IPS DF 6.9 (cell line): ENCODE measurements at places on chromosomes 3 and 15.

- no peak for DNase-seq
These were observed 244.0 kb downstream of the GABRG3 start for GRCh38 chr15:27214961-27215360.

DNA sequence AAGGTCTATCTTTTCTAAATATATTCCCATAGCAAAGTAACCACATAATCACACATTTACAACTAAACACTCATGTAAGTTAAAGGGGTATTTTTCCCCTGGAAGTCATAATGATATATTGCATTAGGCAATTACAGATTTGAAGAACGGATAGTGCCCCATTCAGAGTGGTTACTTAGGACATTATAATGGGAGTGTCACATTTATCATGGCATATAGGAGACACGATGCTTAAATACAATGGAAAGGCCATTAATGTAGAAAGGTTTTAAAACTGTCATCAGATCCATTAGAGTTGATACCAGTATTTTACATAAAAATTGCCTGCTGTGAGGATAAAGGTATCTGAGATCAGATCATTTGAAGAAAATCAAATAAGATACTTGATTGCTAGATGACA, 582.0 kb upstream of the SEMA6D start:
- DNase-seq: no peak

DNA sequence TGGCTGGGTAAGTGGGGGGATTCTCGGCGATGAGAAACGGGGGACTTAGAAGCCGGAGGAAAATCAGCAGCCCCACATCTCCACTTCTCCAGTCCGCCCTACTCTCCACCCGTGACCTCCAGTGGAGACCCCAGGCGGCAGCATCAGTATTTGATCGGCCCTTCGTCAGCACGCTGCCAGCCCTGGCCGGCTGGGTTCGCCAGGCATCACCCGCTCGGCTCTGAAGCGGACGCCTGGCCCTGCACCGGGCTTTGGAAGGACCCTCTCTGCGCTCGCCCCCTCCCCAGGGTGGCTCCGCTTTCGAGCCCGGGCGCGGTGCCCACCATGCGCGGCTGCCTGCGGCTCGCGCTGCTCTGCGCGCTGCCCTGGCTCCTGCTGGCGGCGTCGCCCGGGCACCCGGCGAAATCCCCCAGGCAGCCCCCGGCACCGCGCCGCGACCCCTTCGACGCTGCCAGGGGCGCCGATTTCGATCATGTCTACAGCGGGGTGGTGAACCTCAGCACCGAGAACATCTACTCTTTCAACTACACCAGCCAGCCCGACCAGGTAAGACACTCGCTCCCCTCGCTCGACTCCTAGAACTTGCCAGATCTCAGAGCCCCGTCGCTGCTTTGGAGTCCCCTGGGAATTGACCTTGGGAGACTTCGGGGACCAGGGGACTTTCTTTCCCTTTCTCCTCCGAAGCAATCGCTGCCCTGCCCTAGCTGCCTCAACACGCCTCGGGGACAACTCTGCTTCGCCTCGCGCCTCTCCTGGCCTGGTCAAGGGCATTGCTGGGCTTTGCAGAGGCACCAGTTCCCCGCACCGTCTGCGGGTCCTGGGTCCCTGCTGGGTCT, 561 bp downstream of the SIDT1 start:
- no peak for DNase-seq

GRCh38 chr3:192223815-192224214, 503.5 kb downstream of the FGF12 start:
- no peak for DNase-seq

- DNase-seq: no peak
These were observed 731.7 kb downstream of the SQOR start for GRCh38 chr15:46366360-46367007.

GRCh38 chr3:194928831-194929577, 243.3 kb downstream of the FAM43A start:
- peak; percentile 81 for DNase-seq

DNA sequence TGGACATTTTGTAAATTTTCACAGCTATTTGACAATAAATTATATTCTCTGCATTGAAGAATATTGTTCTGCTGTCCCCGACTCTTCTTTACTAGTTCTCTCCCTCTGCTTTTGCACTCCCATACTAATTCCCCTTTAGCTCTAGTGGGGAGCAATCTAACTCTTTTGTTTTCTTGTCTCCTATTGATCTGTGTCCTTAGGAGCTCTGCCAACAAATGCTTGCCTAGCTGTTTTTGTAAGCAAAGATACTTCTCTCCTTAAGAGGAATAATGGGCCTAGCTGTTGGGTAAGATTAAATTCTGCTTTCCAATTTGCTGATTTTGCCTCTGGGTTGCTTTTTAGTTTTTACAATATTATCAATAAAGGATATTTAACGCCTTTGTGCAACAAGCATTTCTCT, 17.7 kb downstream of the ADAMTSL3 start:
- no peak for DNase-seq

DNA sequence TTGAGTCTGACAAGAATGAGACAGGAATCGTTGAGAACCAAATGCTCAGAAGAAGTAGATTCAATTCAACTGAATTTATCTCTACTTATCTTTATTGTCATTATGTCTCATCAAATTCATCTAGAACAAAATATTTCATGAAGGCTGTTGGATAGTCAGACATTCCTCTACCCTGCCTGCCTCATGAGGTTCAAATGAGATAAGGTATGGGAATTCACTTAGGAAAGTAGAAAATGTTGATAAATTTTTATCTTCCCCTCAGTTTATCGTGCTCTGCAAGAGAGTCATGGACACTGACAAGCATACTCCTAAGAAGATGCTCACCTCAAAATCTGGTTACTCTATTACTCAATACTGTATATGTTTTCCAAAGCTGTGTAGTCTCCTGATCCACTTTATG, 149.7 kb upstream of the CDIN1 start:
- DNase-seq: no peak

- no peak for DNase-seq
These were observed 161.6 kb downstream of the GHSR start for GRCh38 chr3:172286548-172287148.

DNA sequence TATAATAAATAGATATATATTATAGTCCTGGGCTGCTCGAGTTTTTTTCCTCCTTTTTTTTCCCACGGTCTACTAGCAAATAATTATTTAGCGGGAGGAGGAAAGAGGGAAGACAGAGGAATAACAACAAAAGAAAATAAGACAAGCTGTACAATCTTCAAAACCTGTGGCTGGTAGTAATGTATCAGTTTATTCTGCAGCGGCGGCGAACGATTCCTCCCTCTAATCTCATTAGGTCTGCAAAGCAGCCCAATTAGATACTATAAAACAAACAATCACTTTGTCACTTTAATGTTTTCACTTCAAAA, 390 bp upstream of the TLE3 start:
- no peak for DNase-seq

- DNase-seq: no peak
These were observed 6.0 kb downstream of the CLCN2 start for GRCh38 chr3:184355261-184356040.

DNA sequence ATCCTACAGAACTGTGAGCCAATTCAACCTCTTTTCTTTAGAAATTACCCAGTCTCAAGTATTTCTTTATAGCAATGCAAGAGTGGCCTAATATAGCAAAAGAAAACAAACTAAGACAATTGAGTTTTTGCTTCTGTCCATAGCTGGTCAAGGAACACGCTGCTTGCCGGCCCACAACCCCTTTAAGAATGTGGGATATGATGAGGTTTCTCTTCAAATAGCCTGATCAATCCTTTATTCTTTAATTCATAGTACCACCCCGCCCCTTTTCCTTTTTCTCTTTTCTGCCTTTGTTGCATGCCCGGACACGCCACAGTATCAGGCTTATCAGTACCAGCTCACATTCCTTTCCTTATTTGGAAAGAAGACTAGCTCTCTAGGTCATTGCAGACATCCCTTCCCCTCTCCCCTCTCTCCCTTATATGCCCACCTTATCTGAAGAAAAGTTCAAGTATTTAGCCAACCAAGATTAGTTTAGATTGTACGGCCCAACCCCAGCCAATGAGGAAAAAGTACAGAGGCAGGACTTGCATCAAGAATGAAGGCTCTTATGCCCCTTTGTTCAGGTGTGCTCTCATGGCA, 404.5 kb downstream of the OCA2 start:
- no peak for DNase-seq

DNA sequence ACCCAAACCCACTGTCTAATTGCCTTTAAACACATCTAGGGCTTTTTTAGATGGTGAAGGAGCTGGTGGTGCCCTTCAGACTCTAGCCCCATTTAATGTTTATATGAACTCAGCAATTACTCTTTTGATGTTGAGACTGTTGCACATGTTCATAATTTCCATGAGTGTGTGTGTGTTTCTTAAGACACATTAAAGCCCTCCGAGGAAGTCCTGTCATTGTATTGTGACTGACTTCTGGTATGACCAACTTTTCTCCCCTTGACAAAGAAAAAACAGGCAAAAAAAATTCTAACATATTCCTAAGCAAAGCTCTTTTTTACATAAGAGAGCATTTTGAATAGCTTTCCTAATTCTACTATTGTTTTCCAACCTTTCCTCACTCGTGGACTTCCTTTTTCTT, 91.6 kb downstream of the FLNB start:
- no peak for DNase-seq

- no peak for DNase-seq
These were observed 523.1 kb upstream of the FRG2C start for GRCh38 chr3:75140904-75141615.

DNA sequence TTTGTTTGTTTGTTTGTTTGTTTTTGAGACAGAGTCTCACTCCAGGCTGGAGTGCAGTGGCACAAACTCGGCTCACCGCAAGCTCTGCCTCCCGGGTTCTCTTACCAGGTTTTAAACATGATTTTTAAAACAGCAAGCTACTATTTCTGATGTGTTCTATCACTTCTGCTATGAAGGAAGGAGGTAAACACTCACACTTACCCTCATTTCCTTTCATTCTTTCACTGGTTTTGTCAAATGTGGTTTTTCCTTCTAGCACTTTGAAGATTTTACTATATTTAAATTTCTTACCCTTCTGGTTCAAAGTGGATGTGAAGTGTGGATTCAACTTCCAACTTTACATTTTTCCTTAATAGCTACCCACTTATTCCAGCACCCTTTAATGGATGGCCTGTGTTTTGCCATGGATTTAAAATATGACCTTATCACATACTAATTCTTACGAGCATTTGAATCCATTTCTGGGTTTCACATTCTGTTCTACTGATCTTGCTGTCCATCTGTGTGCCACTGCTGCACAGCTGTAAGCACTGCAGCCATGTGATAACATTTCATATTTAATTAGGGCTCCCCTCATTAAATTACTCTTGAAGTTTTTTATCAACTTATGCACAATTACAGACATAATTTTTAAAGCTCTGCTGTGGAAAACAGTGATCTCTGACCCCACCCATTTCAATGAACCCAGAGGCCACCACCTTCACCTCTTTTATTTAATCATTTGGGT, 42.3 kb downstream of the TXNRD3 start:
- no peak for DNase-seq

GRCh38 chr3:98581474-98581873, 11.9 kb downstream of the CPOX start:
- no peak for DNase-seq

GRCh38 chr3:150253622-150254021, 154.5 kb upstream of the TSC22D2 start:
- no peak for DNase-seq

DNA sequence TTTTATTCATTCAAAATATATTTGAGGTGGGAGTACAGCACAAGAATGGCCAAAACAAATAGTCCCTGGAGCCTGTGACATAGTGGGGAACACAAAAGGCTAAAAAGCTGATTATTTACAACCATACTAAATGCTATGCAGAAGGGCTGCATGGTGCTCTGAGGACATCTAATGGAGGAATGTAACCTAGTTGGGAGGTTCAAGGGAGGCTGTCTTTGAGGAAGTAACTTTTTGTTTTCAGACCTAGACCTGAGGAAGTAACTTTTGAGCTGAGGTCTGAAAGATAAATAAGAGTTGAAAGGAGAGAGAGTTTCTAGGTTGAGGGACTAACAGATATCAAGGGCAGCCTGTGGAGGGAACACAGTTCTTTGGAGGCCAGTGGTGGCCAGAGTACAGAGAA, 34.8 kb upstream of the RASA2 start:
- no peak for DNase-seq

DNA sequence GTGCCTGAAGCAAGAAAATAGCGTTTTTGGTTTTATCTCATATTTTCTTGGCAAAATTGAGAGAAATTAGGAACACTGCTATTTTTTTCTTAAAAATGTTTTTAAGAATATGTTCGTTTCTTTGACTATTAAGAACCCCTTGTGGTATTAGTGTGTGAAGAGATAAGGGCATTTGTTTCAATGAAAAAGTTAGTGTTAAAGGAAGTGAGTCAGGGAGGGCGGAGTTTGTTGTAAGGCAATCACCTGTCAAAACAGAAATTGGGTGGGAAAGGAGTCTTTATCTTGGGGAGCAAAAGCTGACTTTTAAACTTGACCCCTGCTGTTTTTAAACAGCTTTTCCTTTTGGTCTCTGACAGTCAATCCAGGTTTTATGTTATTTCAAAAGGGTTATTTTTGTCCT, 4.2 kb downstream of the RAP2B start:
- DNase-seq: no peak

- no peak for DNase-seq
These were observed 60.4 kb upstream of the SPPL2A start for GRCh38 chr15:50825946-50826345.

DNA sequence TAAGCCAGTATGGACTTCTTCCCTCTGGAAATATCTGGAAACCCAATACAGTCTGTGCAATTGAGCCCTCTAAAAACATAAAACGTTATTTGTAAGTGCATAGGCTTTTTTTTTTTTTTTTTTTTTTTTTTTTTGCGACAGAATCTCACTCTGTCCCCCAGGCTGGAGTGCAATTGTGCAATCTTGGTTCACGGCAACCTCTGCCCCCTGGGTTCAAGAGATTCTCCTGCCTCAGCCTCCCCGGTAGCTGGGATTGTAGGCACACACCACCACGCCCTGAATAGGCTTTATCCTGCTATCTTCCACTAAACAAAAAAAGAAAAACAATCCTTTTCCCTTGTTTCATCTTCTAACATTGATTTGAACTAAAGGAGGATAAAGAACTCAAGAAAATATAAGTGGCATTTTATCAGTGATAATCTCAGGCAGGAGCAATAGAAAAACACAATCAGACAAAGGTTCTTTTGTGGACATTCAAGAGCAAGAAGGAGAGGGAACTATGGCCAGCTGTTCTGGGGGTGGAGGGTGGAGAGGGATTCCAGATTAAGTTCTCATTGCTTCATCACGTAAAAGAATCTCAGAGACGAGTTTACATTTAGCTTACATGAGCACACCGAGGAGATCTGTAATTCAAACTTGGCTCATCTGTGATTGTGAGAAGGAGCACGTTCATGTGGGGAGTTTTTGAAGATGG, 68.6 kb downstream of the ITGB5 start:
- no peak for DNase-seq

- no peak for DNase-seq
These were observed 24.4 kb downstream of the ISG20 start for GRCh38 chr15:88663141-88663621.

GRCh38 chr15:59995568-59996297, 8.4 kb upstream of the FOXB1 start:
- no peak for DNase-seq

DNA sequence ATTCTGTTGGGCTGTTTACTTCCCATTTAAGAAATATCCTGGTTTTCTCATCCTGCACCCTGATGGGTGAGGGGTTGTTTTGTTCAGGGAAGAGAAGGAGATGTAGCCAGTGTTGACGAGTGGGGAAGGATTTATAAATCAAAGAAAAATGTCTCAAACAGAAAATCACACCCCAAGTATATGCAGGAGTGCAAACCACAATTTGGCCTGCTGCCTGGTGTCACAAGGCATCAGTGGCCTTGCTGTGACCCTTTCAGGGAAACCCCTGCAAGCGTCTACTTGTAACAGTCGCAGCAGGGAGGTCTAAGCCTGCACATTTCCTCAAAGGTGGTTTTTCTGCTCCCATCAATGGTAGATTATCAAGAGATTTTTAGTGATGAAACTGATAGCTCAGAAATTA, 132.6 kb upstream of the LRRN1 start:
- DNase-seq: no peak
